ENCODE measurements at places on chromosomes 1 and 21. TPM values are rescaled to one million over a fixed set of nuclear protein-coding genes. Genes with fewer than 3 reads are reported as not detected.

HPCAL4 gene
- 146 TPM for total RNA-seq

KANK4 gene
- total RNA-seq = 2.3 TPM

S100A3 gene
- not detected for total RNA-seq

BSDC1 gene
- total RNA-seq = 109 TPM

DTL gene
- total RNA-seq = not detected

NMNAT2 gene
- 176 TPM for total RNA-seq

MX2 gene
- total RNA-seq = 2.9 TPM
